ENCODE measurements at places on chromosomes 3 and 15.

GRCh38 chr3:167302678-167303077, 77.4 kb downstream of the ZBBX start:
- peak; percentile 78 for DNase-seq

DNA sequence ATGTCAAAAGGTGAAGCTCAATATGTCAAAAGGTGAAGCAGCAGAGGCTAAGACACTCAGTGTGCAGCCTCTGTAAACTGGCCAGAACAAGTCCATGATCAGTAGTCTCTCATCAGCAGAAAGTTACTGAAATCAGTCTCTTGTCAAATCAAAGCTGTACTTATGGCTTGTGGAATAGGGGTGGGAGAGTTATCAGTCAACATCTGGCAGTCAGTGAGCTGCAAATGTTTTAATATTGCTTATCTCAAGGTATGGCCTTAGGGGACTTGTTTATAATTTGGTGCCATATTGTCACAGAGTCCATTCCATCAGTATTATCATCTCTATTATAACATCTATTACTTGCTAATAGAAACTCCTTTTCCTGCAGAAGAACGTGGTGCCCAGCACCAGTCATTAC, 14.9 kb upstream of the WDR49 start:
- no peak for DNase-seq

DNA sequence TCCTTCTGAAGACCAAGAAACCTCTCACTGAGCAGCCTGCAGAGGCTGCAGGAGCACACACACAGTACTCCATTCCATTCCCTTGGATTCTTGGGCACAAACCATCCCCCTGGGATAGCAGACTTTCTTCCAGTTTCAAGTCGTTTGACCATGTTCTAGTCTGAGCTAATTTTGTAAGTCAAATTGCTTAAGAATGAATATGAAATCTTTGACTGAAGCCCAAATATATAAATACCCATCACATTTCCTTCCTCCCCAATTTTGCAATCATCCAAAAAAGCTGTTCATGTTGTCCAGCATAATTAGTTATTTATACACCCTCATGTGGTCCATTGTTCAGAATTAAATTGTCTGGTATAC, 231.2 kb upstream of the TPRG1 start:
- no peak for DNase-seq

DNA sequence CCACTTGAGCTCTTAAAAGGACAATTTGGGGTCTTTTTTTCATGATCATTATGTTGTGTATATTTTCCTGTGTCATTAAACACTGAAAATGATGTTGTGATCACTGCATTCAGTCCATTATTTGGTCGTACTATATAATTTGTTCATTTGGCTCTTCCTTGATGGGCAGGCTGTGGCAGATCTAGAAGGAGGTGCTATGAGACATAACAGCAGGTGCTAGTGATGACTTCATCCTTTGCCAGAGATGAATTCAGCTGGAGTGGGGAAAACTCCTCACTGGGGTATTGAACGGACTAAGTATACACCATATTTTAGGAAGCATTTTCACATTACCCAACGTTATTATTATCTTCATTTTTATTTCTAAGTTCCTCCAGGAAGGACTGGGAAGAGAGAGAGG, 12.0 kb downstream of the CMTM7 start:
- no peak for DNase-seq

DNA sequence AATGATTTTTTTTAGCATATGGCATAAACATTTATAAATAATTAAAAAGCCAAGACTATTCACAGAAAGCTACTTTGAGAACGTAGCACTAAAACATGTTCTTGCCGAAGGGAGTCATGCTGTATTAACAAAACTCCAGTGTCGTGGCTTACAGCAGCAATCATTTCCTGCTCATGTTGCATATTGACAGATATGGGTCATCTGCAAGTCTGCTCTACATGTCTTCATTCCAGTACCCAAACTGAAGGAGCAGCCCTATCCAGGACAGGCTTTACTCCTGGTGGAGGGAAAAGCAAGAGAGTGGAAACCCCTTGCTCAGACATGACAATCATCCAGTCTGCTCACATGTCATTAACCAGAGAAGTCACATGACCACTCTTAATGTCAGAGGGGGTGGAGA, 87.6 kb downstream of the NEK11 start:
- DNase-seq: no peak

DNA sequence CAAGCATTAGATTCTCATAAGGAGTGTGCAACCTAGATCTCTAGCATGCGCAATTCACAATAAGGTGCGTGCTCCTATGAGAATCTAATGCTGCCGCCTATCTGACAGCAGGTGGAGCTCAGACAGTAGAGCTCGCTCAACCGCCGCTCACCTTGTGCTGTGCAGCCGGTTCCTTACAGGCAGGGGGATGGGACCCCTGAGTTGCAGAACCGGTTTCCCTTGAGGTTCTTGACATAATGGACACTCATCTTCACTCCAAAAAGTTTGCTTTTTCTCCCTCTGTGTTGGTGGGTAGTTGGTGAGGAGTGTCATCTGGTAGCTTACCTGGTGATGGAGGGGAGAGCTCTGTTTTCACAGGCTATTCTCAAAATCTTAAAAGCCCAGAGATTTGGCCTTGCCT, 324.0 kb upstream of the TBL1XR1 start:
- peak; percentile 56 for DNase-seq

DNA sequence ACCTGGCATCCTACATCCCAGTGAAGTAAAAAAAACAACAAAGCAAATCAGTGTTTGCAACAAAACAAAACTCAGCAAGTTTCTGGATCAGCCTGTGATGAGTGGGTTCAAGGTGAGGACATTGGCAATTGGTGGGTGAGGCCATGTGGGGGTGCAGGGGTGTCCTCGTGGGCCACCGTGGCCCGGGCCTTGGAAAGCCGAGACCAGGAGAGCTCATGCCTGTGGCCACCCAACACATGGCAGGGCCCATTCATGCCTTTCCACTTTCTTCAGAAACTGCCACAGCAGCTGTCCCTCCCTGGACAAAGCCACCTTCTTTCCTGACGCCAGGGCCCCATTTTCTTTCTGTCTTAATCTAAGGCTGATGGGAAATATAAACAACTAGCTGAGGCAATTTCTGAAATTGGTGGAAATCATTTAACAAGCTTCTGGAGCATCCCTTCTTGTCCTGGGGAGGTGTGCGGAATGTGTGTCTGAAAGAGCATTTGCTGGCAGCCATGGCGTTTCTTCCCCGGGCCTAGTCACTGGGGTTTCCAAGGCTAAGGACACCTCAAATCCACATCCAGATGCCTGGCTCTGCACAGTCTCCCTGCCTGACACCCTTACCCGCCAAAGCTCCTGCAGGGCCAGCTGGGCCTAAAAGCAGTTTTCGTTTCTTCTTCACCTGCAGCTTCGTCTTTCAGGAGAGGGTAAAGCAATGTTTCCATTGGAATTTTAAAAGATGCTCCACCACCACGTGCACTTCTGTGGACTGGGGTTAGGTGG, 34.1 kb upstream of the SFMBT1 start:
- DNase-seq: no peak

All from NCI-H82 (cell line).